ENCODE measurements at places on chromosomes 6 and 20. TPM values are rescaled to one million over a fixed set of nuclear protein-coding genes. Genes with fewer than 3 reads are reported as not detected.

The FRMD1 gene
- total RNA-seq: not detected

The MYCT1 gene
- total RNA-seq: under 0.01 TPM

The TPBG gene
- 53.2 TPM for total RNA-seq

The ARFGEF3 gene
- under 0.01 TPM for total RNA-seq

The MACROD2 gene
- total RNA-seq: 0.55 TPM

The SLPI gene
- 2.6 TPM for total RNA-seq

The RPS18 gene
- 8,323 TPM for total RNA-seq

The GSTA1 gene
- not detected for total RNA-seq

The ZC3H12D gene
- not detected for total RNA-seq

The CST7 gene
- not detected for total RNA-seq

The PCSK2 gene
- under 0.01 TPM for total RNA-seq
